Keratinocyte (primary cell): ENCODE measurements at places on chromosomes 6 and 20. TPM values are rescaled to one million over a fixed set of nuclear protein-coding genes. Genes with fewer than 3 reads are reported as not detected.
A peak's percentile ranks its signal among the peaks of the same experiment; 100 is the strongest.

- DNase-seq: no peak
These were observed 9.3 kb upstream of the RPS6KA2 start for GRCh38 chr6:166636191-166636933.

DNA sequence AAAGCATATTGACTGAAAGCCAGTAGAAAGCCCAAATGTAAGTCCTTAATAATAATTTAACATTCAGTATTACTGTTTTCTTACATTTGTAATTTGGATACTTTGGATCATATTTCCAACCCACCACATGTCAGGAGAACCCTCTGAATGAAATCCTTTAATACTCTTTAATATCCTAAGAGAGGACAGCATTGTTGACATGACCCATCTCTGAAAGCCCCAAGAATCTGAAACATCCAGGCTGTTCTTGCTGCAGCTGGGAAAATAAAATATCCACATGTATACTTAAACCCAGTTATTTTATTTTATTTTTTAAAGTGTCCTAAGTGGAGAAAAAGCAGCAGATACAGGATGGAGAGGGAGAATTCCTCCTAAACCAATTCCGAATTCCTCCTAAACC, 130.8 kb upstream of the RIPOR2 start:
- DNase-seq: no peak

Gene FOXC1
- polyA plus RNA-seq: 3.2 to 4.5 TPM (median 4.3 TPM) in 3 replicates

DNA sequence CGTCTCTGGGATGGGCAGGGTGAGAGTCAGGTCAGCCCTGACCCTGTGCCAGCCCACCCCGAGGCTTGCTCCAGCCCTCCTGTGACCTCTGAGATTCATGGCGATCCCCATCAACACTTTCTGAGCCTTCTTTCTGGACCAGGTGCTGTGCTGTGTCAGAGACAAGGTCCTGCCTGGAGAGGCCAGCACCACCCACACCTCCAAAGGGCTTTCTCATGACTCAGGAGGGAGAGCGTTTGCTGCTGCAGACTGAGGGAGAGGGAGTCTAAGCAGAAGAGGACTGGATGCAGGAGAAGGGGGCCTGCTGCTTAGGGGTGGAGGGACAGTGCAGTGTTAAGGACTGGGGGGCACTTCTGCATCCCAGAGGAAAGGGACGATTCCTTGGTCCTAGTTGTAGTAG, 193.5 kb downstream of the LRFN2 start:
- DNase-seq: no peak

DNA sequence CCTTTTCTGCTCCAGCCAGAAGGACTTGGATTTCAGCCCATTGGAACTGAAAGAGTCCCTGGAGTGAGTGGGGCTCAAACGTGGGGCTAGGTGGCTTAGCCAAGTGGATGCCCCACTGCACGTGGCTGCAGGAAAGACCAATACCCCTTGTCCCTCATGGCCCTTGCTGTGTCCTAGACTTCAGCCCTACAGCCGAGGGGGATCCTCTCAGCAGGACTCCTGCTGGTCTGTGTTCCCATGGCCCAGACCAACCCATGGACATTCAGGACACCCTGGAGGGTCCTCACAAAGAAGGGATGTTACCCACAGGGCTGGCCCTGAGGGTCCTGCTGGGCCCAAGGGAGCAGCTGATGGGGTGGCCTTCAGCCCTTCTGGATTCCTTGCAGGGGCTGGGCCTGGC, 30.0 kb upstream of the PHACTR3 start:
- DNase-seq: no peak

DNA sequence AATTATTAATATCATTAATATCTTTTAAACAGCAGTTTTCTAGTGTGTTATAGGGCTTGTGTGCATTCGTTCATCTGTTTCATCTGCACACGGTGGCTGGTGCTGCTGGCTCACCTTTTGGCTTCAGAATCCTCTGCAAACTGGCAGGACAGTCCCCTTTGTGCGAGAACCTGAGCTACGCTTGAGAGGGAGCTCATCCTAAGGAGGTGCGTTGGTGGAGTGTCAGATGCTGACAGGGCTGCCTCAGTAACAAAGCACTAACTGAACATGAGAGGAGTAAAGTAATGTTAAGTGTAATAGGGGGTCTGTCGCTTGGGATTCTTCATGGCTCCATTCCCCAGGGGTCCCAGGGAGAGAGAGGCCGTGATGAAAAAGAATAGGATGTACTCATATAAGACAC, 22.4 kb downstream of the ELOVL2 start:
- DNase-seq: no peak

DNA sequence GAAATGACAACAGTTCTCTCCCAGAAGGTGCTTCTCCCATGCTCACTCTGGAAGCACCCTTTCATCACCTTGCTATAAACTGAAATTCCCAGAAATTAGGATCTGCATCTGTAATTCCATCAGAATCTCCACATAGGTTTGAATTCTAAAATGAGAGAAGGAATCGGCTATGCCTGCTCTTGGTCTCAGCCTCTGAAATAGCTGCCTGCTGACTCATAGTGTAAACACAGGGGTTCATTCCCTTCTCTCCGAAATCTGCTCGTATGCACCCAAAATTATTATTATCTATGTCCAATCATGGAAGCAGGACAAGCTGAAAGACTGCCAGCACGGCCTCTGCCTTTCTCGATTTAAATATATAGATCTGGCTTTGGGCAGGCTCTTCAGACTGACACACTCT, 74.6 kb upstream of the TAB2 start:
- no peak for DNase-seq

Gene PDYN
- 0.03 TPM in 1 of 3 replicates, not detected in the others for polyA plus RNA-seq

GRCh38 chr6:96537726-96538125, 16.1 kb downstream of the UFL1 start:
- no peak for DNase-seq

Gene UST
- 5.0 to 6.1 TPM (median 6.0 TPM) in 3 replicates for polyA plus RNA-seq

GRCh38 chr20:9886227-9886626, 47.4 kb upstream of the PAK5 start:
- DNase-seq: no peak

Gene HSPA12B
- polyA plus RNA-seq: not detected in 3 replicates

DNA sequence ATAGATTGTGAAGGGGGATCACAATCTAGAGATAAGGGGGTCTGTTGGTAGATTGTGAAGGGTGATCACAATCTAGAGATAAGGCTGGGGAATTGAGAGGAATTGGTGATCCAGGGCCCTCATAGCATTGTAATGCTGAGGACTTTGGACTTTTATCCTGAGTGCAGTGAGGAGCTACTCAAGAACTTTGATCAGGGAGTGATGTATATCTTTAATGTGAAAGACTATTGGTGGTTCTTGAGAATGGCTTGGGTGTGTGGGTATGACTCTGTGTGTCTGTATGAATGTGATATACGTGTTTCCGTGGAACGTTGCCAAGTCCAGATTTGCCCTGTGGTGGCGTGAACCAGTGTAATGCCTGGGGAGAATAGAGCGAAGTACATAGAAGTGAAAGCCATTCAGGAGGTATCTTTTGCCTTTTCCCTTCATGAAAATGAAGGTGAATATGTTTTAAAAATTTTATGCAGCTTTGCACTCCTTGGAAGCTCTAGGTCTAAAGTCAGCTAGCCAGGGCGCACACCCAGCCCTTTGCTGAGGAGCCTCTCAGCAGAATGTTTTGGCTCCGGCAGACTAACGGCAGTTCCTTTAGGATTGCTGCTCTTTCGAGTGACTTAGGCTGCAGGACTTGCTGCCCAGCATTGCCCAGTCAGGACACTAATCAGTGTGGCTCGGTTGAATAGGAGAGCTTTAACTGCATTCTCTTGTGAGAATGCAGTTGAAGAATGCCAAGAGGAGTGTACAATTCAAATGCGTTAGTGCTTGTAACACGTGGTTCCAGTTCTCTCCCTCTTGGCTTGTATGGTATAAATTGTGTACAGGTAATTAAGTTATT, 3.5 kb downstream of the ZFAND3 start:
- no peak for DNase-seq

DNA sequence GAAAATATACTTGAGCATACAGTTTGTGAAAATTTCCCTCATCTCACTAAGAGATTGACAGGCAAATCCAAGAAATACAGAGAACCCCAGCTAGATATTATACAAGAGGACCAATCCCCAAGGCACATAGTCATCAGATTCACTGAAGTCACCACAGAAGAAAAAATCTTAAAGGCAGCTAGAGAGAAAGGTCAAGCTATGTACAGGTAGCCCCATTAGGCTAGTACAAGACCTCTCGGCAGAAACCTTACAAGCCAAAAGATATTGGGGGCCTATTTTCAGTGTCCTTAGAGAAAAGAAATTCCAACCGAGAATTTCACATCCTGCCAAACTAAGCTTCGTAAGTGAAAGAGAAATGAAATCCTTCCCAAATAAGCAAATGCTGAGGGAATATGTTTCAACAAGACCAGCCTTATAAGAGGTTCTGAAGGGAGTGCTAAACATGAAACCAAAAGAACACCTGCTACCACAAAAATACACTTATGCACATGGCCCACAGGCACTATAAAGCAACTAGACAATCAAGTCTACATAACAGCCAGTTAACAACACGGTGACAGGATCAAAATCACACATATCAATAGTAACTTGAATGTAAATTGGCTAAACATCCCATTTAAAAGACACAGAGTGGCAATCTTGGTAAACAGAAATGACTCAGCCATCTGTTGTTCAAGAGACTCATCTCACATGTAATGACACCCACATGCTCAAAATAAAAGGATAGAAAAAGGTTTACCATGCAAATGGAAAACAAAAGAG, 96.3 kb downstream of the FHL5 start:
- DNase-seq: no peak

- DNase-seq: peak; percentile 62
These were observed 182.5 kb upstream of the JARID2 start for GRCh38 chr6:15063253-15063853.

DNA sequence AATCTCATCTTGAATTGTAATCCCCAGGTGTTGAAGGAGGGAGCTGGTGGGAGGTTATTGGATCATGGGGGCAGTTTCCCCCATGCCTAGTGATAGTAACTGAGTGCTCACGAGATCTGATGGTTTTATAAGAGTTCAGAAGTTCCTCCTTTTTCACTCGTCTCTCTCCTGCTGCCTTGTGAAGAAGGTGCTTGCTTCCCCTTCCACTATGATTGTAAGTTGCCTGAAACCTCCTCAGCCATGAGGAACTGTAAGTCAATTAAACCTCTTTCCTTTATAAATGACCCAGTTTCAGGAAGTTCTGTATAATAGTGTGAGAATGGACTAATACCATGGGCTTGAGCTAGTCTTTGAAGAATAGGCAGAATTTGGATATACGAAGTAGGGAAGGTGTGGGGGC, 113.9 kb downstream of the RIN2 start:
- no peak for DNase-seq

Gene REM1
- polyA plus RNA-seq: not detected in 3 replicates

DNA sequence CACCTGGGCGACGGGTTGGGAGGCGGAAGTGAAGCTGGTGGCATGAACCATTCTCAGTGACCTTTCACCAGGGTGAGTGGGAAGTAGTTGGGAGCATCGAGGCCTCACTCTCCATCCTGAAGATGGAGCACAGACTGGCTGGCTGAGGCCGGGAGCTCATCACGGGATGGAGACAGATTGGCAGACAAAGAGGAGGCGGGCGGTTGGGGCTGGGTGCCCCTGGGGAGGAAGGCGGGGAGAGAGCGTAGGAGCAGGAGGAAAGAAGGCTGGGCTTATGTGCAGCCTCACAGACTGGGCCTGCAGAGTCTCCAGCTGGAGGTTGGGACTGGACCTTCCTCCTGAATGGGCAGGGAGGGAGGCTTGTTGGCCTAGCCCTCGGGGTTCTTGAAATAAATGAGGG, 44.2 kb upstream of the SCRT2 start:
- no peak for DNase-seq

Gene EYA4
- 0.01 to 0.05 TPM in 2 of 3 replicates, not detected in the other for polyA plus RNA-seq

Gene DLL1
- polyA plus RNA-seq: 6.5 to 14.2 TPM (median 8.2 TPM) in 3 replicates

- DNase-seq: no peak
These were observed 353.1 kb downstream of the LAMA2 start for GRCh38 chr6:129236001-129236517.

Gene PRKN
- 0.19 to 0.67 TPM (median 0.55 TPM) in 3 replicates for polyA plus RNA-seq

Gene FRS3
- polyA plus RNA-seq: 2.0 to 2.5 TPM (median 2.0 TPM) in 3 replicates

DNA sequence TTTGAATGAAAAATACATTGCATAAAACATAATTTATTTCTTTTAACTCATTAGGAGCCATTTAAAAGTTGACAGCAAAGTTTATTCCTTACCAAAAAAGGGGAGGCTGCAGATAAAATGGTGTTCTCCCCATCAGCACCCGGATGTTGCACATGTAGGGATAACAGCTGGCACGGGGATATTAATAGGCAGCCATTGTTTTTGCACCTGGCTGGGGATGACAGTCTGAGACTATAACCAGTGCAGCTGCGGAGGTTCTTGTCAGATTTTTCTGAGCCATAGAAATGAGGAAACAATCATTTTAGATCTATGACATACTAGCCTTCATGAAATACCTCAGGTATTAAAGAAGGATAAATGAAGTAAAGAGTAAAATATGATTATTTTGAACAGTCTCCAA, 20.1 kb upstream of the HECA start:
- DNase-seq: no peak

Gene WFDC12
- 0.32 to 2.9 TPM (median 1.8 TPM) in 3 replicates for polyA plus RNA-seq

- no peak for DNase-seq
These were observed 36.6 kb downstream of the AIG1 start for GRCh38 chr6:143097224-143097795.

DNA sequence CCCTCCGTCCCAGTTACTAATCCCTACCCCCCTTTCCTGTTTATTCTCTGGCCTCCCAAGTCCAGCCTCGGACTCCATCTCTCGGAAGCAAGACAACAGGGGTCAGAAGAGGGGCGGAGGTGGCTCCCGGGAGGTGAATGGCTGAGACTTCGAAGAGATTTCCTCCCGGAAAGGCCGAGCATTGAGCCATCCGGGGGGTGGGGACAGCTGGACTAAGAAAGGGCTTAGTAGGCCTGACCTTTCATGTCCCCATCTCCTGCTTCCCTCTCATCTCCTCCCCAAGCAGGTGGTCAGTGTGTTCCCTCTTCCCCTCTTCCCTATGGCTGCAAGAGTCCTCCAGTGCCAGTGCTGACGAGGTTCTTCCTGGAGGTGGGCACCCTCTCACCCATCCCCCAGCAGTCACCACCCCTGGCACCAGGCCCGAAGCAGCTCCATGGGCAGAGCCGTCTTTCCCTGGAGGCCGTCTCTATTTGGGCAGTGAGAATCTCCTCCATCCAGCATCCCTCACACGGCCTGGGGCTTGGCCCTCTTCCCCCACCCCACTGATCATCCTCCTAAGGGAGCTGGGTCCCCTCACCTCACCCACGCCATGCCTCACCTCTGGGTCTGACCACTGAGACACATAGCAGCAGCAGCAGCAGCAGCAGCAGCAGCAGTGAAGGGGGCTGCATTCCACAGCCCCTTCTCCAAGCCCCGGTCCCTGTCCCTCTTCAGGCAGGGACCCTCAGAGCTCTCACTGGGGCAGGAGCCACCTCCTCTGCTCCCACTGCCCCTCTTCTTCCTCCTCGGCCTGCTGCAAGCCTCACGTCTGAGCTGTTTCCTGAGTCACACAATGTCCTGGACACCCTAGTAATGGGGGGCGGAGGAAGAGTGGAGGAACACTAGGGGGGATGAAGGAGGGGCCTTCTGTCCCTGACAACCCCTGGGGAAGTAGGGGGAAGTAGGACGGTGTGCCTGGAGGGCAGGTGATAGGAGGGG, at the start of gene NOTCH4:
NOTCH4 (minus strand) TSS at position 810 of the 978 bp plus-strand sequence; CDS start at position 671, 139 bp downstream.
- no peak for DNase-seq

DNA sequence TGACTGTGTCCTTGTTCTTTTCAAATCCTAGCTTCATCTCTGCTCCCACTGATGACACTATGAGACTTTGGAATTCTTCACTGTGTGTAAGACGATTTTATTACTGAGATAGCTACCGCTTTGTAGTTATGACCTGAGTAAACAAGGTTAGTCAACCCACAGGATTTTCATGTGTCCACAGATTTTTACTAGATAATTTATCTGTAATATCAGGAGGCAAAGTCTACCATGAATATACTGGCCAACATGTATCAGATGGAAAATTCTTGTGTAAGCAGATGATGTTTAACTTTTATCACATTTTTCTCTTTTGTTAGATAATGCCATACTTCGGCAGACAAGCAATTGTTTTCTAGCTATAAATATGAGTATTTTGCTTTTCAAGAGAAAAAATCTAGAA, 119.8 kb downstream of the SGK1 start:
- DNase-seq: no peak

Gene C20orf202
- polyA plus RNA-seq: not detected in 3 replicates
